AML-193 (cell line): ENCODE measurements at places on chromosomes 6 and 20.

- no peak for DNase-seq
Measured at GRCh38 chr20:49408509-49409104, 73.9 kb downstream of the KCNB1 start.

GRCh38 chr6:28060405-28060804 lies 20.0 kb upstream of the ZNF165 start:
- no peak for DNase-seq

- DNase-seq, result peak; percentile 54
Measured at GRCh38 chr20:49608752-49609670, 41.1 kb upstream of the PTGIS start.

DNA sequence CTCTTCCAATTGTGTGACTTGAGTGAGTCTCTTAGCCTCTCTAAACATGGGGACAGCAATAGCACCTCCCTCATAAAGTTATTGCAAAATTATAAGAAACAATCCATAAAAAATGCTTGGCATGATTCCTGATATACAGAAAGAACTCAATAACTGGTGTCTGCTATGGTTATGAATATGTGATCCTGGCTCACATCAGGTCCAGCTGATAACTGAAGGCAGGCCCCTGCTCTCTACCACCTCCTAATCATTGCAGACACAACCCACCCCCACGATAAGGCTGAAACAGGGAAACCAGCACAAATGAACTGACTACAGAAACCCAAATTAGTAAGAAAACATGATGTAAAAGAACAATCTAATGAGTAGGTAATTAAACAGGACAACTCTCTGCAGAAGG lies 5.4 kb downstream of the TRIM15 start:
- DNase-seq, result no peak

DNA sequence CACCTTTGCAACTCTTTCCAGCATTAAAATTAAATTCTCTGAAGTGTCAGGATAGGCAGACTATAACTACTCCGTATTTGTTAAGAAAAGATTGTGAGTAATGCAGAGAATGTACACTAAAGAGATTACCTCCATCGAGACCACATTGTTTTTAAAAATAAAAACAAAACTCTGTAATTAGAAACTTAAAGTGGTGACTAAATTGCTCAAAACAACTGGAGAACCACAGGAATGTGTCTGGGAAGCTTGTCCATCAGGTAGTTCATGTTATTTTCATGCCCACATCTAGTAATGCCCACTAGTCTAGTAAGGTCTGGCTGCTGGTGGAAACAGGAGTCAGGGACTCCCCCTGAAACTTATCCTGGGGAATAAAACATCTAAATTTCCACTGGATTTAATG lies 103.0 kb upstream of the FOXQ1 start:
- no peak for DNase-seq

DNA sequence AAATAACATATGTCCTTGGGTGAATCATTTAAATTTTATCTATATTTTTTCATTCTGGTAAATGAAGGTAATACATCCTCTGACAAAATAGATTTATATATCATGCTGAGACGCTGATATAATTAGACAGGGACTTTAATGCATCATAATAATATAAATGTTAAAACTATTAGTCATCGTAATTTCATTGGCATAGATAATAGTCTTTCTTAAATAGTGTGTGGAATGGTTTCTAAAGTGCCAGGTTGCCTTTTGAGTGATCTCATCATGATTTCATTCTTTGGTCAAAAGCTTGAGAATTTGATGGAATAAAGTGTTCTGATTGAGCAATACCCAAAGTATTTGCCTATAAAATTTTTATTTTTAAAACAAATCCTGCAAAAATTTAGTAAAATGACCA lies 43.2 kb upstream of the BMP5 start:
- DNase-seq, result no peak

GRCh38 chr20:31474758-31475427 lies at the start of the genes DEFB124 and REM1:
DEFB124 (minus strand) TSS chr20:31475127; CDS start chr20:31473013, 2,114 bp downstream.
REM1 (plus strand) TSS chr20:31475288; CDS start chr20:31476446, 1,158 bp downstream.
- DNase-seq, result no peak

DNA sequence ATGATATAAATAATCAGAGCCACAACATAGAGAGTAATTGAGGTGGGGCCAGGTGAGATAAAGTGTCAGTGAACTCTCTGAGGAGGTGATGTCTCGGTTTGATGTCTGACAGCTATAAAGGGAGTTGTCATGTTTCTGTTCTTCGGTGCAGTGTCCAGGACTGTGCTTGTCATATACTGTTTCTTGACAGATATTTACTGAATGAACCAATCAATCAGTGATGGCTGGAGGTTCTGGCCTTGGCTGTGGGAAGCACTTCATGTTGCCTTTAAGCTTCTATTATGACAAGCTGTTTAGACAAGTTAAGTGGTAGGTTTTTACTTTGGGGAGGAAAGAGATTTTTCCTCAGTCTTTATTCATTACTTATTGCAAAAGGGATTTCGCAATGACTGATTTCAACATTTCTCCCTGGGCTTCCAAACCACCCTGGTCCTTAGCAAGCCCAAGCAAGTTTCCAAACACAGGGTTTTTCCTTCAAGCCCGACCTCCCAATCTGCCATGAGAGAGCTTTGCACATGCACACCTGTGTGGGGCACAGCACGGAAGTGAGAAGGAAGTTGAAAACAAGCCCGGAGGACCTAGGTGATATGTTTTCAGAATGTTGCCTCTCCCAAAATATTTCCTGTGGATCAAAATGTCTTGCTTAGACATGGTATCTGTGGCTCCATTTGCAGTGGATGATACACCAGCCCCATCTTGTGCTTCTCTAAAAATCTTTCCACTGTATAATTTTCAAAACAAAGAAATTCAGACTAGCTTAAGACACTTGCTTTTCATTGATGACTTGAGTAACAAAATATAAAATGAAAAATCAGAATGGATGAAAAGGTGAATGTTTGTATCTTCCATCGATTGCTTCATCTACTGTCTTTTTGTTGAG lies 567.3 kb upstream of the BTBD3 start:
- peak; percentile 21 for DNase-seq

DNA sequence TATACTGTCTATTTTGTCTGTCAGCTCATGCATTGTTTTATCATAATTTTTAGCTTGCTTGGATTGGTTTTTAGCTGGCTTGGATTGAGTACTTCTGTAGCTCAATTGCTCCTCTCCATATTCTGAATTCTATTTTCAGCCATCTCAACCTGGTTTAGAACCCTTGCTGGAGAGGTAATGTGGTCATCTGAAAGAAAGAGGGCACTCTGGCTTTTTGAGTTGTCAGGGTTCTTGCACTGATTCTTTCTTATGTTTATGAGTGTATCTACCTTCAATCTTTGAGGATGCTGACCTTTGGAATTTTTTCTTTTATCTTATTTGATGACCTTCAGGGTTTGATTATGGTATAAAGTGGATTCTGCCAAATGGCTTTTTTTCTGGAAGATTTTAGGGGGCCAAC lies 632.7 kb upstream of the ID4 start:
- no peak for DNase-seq

GRCh38 chr6:170212956-170213636 lies 77.8 kb downstream of the DLL1 start:
- no peak for DNase-seq

DNA sequence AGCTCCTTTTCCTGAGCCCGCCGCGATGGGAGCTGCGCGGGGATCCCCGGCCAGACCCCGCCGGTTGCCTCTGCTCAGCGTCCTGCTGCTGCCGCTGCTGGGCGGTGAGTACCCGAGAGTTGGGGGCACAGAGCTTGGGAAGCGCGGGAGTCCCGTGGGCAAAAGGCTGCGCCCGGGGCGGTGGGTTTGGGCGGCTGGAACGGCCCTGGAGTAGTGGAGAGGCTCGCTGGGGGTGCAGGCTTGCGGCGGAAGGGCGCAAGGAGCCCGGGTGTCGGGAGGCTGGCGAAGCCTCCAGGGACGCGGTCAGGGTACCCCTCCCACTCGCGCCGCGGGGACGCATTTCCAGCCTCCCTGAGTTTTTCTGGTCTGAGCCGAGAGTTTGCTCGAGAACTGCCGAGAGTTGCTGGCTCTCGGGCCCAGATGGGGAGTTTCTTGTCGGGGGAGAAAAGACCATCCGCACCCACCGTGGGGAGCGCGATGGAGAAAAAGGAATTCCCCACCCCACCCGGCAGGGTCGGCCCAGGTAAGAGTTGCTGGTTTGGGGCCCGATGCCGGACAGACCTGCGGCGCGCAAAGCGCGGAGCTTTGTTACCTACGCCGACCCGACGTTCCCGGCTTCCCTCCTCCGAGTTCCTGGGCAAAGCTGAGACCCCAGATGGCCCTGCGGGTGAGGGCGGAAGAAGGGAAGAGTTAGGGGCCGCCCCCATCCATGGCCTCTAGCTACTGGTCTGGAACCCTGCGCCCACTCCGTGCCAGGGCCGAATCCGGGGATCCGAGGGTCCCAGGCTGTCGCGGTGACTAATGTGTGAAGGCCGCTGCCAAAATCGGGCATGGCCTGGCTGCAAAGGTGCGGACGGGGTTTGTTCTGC lies 584 bp downstream of the PTK7 start:
- no peak for DNase-seq
